Cardiac fibroblast (primary cell): ENCODE measurements at places on chromosomes 7 and 10.

- DNase-seq, result no peak
These were observed 41.7 kb upstream of the WNT2 start for GRCh38 chr7:117364339-117365080.

DNA sequence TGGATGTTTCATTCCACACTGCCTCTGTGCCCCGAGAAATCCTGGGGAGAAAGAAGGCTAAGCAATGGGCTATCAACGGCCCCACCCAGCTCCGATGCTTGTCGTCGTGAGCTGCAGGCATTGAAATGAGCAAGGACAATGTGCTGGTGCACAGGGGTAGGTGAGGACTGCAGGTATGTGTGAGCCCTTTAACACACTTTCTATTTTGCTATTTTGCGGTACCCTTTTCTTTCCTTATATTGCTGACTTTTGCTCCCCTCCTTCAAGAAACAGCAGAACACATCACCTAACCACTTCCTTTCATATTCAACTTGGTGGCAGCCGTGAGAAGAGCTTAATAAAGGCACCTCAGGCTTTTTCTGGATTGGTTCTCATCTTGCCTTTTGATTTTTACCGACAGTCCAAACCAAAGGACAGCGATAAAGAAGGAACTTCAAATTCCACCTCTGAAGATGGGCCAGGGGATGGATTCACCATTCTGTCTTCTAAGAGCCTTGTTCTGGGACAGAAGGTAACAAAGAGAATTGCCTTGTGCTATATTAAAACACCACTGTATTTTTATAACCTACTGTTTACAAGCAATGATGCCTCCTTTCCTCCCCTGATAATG is 39.2 kb downstream of the AIFM2 start:
- no peak for DNase-seq

DNA sequence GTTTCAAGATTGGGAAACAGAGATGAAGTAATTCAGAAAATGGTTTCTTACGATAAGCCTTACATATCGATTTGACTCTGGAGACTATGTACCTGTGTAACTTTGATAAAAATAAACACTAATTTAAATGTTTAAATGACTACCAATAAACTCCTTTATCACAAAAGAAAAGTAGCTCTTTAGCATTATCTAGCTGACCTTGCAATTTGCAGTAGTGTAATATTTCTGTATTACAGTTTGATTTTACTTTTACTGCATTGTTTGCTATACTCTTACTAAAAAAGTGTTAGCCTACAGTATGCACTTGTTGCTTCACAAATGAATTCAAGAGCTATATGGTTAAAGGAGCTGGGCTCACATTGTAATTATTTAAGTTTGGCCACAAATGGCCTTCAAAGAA is 77.8 kb upstream of the ZNF804B start:
- no peak for DNase-seq

DNA sequence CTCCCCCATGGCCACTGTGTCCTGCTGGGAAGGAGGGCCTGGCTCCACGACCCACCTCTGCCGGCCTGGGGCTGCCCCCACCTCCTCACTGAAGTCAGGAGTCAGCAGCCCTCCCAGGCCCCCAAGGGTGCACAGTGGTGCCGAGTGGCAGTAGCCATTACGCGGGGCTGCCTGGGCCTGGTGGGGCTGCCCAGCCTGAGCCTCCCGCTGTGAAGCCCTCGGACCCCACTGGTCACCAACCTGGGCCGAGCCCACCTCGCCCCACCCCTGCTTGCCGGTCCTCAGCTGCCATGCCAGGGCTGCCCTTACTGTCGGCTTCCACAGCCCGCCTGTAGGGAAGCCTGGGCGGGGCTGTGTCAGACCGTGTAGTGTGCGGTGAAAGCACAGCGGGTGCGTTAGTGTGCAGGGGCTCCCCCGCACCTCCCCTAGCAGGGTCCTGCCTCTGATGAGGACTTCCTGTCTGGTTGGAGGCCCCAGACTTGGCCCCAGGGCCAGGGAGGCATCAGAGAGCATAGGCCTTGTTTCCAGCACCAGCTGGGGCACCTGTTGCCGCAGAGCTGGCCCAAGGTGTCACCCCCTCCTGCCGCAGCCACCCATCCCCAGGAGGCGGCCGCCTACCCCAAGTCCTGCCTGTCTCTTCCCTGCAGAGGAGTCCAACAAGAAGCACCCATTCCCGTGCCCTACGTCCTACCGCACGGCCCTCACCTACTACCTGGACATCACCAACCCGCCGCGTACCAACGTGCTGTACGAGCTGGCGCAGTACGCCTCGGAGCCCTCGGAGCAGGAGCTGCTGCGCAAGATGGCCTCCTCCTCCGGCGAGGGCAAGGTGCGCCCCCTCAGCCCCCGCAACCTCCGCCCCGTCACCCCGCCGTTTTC is 10.0 kb downstream of the TMEM120A start:
- DNase-seq, result no peak

- peak; percentile 61 for DNase-seq
These were observed 24.1 kb upstream of the PNLIP start for GRCh38 chr10:116521424-116522290.

DNA sequence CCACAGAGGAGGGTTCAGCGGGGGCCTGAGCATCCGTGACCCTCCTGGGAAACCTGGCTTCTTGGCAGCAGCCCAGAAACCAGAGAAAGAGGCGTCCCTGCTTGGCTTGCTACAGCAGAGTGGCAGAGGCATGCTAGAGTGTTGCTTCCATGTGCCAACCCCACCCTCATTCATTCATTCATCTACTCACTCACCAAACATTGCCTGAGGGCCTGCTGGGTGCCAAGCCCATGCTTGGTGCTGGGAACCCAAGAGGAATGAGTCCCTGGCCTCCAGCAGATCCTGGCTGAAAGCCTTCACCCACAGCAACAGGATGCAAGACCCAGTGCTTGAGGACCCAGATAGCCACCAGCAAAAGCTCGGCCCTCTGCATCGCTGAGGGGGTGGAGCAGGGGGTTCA is 129.0 kb downstream of the CDH23 start:
- DNase-seq, result no peak

DNA sequence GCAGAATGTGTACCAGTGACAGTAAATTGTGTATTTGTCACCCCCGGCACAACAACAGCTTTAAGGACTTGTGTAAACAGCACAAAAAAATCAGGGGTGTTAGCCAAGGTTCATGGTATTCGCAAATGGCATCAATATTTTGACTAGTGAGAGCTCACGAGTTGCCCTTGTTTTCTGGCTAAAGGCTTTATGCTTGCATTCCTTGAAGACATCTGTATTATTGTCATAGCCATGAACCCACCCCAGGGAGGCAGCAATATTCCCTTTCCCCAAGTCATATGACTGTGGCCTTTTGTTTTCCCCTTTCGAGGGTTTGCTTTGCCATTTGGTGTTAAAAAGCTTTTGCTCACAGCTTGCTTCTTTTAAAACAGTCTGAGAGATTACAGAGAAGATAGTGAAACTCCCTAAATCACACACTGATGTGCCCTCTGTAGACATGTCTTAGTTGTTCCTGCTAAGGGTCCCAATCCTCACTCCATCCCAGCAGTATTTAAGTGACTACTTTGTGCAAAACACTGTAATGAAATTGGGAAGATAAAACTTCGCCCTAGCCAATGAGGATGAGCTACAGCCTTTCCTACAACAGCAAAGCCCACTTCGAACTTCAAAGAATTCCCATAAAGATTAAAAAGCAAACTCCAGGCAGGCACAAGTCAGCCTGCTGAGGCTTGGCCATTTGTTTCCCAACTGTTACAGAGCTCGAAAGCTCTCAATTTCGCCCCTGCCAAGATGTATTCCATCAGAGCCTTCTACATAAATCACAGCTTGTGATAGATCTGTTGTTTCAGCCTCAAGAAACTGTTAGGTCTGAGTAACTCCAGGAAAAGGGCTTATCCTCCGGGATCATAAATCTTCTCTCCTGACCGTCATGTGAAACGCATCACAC is 172.3 kb downstream of the ADAM12 start:
- no peak for DNase-seq

DNA sequence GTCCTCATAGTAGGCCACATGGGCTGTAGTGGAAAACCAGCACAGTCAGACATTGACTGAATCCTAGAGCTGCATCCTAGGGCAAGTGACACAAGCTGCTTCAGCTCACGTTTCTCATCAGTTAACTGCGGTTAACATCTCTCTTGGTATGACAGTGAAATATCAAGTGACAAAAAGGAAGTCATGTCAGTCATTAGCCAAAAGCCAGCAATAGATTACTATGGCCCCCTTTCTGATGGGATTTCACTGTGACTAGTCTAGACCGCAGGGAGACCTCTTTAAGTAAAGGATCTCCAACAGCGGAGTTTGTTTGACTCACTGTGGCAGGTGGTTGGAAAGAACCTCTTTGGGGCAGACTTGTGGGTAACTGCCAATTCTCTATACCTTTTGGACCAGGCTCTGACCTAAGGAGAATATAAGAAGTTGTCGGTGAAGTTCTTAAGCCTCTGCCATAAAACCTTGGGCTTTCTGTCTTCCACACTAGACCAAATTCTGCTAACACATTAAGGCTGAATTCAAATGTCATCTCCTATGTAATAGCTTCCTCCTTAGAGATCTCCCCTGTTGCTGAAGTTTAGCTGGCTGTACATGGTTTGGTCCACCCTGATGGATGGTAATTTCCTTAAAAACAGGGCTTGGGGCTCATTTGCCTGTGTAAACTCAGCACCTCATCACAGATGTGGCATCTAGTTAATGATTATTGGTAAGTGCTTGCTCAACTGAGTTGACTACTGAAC is 115.3 kb downstream of the SGMS1 start:
- no peak for DNase-seq

GRCh38 chr10:19993714-19994315 is 177.6 kb downstream of the PLXDC2 start:
- peak; percentile 37 for DNase-seq

GRCh38 chr10:33240931-33241330 is 93.5 kb downstream of the NRP1 start:
- peak; percentile 53 for DNase-seq

DNA sequence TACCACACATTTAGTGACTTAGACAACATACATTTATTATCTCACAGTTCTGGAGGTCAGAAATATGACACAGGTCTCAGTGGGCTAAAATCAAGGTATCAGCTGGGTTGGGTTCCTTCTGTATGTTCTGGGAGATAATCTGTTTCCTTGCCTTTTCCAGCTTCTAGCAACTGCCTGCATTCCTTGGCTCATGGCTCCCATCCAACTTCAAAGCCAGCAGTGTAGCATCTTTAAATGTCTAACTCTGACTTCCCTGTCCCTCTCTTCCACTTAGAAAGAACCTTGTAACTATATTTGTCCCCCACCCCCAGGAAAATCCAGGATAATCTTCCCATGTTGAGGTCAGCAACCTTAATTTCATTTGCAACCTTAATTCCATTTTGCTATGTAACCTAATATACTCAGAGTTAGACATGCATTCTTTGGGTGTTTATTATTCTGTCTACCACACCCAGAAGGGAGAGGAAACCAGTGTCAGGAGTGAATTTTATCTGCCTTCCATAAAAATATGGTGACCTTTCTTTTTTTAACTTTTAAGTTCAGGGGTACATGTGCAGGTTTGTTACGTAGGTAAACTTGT is 57.3 kb upstream of the SMIM30 start:
- no peak for DNase-seq

DNA sequence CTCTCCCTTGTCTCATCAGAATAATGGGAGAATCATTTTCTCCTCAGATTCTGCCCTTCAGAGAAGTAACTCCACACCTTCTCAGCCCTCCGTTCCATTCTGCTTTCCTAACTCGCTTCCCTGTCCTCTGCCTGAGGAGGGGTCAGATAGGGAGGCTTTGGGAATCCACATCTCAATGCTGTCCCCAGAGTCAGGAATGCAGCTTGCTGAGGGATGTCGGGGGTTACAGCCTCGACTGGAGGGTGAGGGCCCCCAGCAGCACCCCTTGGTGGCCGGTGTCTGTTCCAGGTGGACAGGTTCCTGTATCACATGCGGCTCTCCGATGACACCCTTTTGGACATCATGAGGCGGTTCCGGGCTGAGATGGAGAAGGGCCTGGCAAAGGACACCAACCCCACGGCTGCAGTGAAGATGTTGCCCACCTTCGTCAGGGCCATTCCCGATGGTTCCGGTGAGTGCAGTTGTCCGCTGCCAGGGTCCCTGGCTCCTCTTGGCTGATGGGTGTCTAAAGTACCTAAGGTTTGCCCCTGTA is 6.9 kb downstream of the HKDC1 start:
- no peak for DNase-seq

DNA sequence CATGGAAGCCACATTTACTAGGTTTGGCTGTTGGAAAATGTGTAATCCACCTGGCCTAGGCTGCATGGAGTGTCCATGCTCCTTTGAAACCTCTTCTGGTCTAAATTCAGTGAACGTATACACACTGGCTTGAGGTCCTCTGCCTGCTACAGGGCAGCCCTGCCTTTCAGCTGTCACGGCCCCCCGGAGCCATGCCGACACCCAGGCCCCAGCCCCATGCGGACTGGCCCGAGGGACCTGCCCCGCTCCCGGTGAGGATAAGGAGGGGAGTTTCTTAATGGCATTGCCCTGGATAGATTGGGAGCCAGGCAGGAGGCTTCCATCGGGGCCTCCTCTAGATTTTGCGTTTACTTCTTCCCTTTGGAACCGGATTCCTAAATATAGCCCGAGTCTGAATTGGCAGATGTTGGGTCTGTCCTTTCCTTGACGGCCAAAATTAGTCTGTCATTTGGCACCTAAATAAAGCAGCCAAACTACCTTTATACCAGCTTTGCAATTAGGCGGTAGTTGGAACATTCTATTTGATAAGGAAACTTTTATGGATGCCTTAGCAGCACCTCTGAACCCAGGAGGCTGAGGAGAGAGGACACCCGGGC is 72.1 kb upstream of the SH2B2 start:
- no peak for DNase-seq

- peak; percentile 64 for DNase-seq
These were observed 155.0 kb downstream of the PTPRN2 start for GRCh38 chr7:158432369-158433341.

- DNase-seq, result no peak
These were observed 21.4 kb upstream of the SMC3 start for GRCh38 chr10:110546077-110546476.

DNA sequence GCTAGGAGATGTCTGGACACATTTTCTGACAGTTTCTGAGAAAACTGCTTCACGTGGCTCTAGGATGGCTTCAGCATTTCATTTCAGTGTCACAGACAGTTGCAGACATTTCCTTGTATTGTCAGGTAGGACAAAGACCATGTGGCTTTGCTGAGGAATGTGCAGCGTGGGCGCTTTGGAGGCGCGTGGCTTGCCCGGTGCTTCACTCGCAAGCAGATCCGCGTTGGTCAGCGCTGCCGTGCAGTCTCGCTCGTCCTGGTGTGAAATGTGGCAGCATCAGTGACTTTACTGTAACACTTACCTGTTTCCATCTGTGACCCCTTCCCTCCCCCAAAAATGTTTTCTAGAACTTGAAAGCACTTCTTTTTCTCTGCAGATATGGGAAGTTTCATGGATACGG is 340.5 kb downstream of the SDK1 start:
- no peak for DNase-seq

DNA sequence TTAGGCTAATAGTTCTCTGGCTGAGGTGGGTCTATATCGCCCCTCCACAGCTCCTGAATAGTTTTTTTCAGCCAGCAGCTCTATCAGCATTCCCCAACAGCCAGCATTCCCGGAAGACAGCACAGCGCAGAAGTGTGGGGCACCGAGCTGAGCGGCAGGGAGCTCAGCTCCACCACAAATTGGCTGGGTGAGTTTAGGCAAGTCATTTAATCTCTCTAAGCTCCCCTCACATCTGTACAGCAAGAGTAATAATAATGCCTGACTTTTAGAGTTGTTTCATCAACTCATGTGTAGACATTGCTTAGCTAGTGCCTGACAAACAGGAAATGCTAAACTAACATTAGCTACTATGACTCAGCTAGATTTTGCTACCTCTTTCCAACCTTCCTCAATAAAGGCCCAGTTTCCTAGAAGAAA is 247.9 kb upstream of the PTN start:
- peak; percentile 72 for DNase-seq
